ENCODE measurements at places on chromosomes 12 and 14.

DNA sequence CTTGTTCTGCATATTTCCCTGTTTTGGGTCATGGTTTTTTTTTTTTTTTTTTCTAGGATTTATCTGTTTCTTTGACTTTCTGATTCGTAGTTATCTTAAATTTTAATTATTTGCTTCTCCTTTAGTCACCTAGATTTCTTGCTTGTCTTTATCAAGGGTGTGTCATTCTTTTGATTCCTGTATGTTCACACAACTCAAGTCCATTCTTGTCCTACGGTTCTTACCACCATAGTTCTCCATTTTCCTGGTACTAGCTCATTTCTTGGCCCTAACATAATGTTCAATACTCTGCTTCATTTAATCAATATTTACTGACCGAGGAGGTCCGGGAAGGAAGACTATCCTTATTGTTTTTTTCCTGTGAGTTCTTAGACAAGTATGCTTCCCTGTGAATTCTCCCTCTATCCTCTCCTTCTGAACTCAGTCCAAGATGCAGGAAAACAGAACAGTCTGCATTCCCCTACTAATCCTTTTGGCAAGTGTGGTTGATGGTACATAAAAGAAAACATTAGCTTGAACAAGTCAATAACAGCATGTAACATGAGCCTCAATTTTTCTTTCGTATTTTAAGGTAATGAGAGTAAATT is 1346.4 kb upstream of the SEL1L start:
- no peak for DNase-seq

DNA sequence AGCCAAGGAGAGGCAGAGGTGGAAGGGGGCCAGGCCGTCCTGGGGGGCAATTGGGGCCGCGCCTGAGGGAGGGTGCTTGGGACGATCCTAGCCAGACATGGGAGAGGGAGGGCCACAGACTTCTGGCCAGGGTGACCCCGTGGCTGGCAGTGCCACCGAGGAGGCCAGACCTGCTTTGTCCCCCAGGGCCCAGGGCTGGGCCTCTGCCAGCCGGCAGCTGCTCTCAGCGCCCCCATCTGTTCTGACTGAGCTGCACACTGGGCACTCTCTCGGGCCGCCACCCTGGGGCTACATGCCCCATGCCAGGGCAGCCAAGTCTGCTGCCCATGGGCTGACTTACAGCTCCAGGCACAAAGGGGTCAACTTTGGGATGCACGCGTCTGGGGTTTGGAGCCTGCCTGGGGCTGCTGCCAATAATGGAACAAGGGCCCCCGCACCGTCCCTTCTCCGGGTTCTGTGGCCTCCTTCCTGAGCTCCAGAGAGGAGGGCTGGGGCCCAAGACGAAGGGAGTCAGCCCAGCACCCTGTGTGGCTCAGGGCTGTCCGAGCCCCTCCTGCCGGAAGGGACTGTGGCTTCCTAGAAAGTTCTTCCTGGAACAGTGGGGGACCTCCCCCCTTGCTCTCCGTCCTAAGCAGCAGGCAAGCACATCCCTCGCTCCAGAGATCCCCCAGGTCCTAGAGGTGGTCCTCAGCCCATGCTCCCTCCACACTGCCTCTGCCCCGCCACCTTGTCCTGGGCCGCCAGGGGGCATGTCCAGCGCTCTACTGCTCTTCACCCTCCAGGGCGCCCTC is 1.1 kb downstream of the ADSS1 start:
- no peak for DNase-seq

GRCh38 chr14:62030387-62030786 is 268.2 kb downstream of the SNAPC1 start:
- no peak for DNase-seq

DNA sequence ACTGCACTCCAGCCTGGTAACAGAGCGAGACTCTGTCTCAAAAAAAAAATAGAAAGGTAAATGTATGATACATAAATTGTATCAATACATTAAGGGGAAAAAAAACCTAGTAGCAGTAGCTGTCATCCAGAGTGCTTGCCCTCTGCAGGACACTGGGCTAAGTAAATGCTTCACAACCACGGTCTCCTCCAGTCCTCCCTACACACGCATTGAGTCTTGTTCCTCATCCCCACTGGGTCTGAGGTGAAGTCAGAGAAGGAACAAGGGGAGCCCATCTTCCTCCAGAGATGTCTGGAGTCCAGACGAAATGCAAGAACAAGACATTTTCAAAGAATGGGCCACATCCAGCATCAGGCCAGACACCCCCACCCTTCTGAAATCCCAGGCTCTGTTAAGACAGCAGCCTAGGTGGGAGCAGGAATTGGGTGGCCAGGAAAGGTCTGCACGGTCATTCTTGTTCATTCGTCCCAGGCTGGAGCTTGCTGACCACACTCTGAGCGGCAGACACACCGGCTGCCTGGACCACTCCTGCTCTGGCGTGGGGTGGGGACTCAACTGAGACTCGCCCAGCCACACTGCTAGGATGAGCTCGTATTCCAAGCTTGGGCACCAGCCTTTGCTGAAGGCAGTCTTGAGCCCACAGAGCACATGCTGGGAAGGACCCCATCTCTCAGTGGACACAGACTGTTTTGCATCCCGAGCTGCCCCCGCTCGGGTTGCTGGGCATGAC is 45.5 kb downstream of the CHGA start:
- no peak for DNase-seq

DNA sequence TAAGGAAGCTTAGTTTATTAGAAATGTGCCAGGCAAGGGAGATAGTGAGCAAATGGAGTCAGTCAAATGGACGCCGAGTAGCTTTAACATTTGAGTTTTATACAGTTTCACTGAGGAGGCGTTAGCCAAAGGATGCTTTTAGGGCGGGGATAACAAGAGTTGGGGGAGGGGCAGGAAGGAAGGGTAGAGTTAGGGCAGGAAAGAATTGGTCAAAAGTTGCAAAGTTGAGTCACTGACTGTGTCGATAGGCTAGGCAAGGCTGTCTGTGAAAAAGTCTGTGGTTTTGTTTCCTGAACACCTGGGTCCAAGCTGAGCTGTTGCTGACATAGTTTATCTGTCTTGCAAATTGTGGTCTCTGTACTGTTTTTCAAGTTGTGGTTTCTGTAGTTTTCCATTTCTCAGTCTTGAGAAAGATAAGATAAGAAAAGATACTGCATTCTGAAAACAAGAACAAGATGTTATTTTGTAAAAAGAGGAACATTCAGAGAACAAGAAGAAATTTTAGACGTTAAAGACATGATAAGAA is 62.6 kb upstream of the RESF1 start:
- DNase-seq, result peak; percentile 74

DNA sequence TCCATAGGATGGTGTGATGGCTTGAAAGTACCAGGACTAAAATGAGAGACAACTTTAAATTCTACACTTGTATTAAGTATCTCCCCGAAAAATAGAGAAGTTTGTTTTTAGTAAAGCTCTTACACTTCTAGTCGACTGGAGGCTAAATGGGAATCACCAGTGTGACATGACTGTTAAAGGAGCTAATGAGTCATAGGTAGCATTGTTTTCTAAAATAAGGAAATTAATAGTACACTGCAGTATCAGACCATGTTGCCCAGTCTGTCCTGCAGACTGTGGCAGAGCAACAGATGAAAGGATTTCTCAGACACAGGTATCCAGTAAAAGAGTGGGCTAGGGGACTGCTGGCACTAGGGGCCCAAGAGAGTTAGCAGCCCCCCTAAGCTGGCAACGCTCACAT is 140.1 kb downstream of the TMEM117 start:
- DNase-seq, result no peak

GRCh38 chr14:78873581-78873980 is 703.4 kb downstream of the NRXN3 start:
- DNase-seq, result no peak

DNA sequence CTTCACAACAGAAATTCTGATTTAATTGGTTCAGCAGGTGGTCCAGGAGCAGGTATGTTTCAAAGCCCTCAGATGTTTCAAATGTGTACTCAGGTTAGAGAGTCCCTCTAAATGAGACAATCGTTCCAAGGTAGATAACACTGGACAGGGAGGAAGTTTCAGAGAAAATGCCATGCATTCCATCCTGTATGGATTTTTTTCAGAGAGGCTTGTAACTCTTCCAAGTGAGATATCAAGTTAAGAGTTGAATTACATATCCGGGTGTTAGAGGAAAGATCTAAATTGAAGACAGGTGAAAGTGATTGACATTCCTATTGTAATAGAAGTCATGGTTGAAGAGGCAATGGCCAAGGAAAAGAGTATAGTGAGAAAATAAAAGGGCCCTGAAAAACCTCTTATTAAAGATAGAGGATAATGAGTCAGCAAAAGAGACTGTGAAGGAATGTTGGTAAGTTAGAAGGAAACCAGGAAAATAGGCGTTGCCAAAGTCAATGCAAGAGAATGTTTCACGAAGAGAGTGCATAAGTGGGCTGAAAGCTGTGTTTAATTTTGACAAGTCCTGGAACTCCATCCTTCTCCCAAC is 105.8 kb downstream of the BMP4 start:
- DNase-seq, result no peak

- no peak for DNase-seq
These were observed 79.8 kb downstream of the SLC15A4 start for GRCh38 chr12:128743916-128744315.

- DNase-seq, result no peak
These were observed 23.8 kb downstream of the CD163 start for GRCh38 chr12:7479771-7480170.

- peak; percentile 14 for DNase-seq
These were observed at the start of gene INF2 for GRCh38 chr14:104689109-104689880. INF2 (plus strand) TSS chr14:104689618; CDS start chr14:104701366, 11,748 bp downstream.

DNA sequence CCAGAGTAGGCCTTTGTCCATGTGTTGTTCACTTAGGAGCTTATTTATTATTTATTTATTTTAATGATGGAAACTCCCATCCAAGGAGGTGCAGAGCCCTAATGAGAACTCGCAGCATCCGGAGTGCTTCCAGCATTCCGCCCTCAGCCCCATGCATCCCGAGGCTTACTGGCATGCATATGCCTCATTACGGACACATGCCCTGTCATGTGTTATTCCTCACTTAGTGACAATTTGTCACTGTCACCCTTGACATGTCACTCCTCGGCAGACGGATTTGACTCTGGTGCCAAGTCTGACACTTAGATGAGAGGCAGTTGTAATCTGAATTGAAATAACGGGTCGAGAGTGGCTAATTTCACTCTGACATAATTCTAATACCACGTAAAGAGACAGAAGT is 132.8 kb downstream of the VRK1 start:
- no peak for DNase-seq

GRCh38 chr14:64178814-64179213 is 115.4 kb downstream of the ESR2 start:
- DNase-seq, result no peak

DNA sequence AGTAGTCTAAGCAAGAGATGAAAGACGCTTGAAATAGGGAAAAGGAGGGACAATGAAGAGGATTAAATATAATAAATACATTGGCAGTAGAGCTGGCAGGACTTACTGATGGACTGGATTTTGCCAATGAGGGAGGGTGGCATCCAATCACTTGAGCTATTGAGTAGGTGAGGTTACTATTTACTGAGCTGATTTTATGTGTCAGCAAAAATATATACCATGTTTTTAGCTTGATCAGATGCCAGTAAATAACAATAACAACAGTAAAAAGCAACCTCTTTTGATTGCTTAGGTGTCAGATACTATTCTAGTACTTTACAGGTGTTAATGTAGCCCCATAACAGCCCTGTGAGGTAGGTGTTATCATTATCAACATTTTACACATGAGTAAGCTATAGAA is 187.5 kb upstream of the LMNTD1 start:
- DNase-seq, result no peak

DNA sequence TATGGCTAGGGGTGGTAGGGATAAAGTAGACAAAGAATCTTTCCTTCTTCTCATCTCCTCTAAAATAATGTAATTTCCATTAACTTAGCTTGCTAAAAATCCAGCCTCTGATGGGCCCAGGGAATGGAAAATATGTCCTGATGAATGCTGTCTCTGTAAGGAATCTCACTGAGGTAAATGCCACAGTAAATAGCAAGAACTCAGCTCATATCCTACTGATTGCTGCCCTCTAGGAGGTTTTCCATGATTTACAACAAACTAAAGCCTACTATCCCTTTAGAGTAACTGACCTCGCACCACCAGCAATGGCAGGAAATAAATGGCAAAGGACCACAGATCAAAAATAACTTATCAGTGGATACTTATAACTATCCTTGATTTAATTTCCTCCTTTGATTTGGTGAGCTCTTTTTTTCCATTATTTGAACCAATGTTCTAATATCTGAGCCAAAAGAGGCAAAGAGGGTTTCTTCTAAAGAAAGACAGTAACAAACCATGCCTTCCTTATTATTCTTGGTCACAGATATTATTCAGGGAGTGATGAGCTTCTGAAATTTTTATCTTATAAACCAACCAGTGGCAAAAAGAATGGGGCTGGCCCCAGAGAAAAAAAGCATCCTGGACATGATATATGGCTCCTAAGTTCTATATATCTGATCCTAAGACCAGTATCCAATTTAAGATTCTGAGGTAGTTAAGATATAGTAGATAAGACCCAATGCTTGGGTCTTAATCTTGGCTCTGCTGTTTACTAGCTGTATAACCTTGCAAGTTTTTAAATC is 43.8 kb downstream of the SENP1 start:
- no peak for DNase-seq

GRCh38 chr12:32641287-32641901 is 37.7 kb upstream of the DNM1L start:
- no peak for DNase-seq

DNA sequence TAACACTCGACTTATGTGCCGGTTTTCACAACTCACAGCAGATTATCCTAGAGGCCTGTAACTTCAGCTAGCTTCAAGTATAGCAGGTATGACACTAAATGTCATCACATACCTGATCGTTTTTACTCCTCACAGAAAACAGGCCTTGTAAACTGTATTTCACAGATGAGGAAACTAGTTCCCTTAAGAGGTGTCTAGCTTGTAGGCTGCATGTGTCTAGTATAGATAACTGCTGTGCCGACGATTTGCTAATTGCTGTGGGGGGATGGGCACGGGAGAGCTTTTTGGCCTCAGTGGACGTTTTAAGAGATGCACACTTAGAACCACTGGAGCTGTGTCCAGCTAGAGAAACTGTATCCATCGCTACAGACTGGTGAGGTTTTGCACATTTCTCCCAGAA is 78.8 kb downstream of the PAPOLA start:
- DNase-seq, result no peak

DNA sequence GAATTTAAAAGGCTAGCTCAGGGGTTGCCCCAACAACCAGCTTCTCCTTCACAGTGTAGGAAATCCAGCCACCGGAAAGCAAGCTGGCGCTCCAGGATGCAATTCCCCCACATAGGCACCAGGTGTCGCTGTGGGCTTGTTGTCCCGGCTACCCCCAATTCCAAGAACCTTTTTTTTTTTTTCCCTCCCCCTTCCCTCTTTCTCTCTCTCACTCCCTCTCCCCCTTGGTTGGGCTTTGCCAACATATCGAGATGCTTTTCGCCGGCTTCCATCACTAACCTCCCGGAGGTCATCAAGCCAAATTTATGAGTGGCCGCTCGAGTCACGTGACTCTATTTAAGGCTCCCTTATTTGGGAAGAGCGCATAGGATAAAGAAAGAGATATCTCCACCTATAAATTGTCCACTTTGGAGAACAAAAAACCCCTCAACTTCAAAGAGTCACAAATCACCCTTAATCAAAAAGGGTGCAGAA is at the start of gene HOXC5:
Gene HOXC5 (plus strand): TSS at position 424 of the 474 bp plus-strand sequence. CDS start 73 bp downstream, outside the sequence.
- peak; percentile 6 for DNase-seq

DNA sequence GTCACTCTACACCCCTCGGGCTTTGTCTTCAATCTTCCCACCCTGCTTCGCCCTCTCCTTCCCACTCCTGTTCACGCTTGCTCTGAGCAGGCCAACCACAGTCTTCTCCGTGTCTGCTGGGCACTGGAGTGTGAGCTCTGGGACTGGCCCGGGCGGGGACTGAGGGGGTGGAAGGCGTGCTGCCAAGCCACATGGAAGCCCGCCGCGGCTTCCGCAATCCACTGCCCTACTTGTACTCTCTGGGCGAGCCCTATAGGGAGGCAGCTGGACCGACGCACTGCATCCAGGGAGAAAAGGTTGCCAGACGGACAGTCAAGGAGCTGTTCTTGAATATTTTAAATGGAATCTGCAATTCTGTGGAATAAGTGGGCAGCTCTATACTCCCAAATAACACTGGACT is 24.8 kb downstream of the GOLGA3 start:
- DNase-seq, result no peak

All from activated CD4-positive, CD25-positive, alpha-beta regulatory T cell treated with anti-CD3 and anti-CD28 coated beads, Interleukin-2, amount 50 U/mL, for 16 hours (primary cell).